Jurkat, Clone E6-1 (cell line): ENCODE measurements at places on chromosomes 11 and 22.

GRCh38 chr11:24755260-24755839, 258.5 kb downstream of the LUZP2 start:
- DNase-seq, result no peak

DNA sequence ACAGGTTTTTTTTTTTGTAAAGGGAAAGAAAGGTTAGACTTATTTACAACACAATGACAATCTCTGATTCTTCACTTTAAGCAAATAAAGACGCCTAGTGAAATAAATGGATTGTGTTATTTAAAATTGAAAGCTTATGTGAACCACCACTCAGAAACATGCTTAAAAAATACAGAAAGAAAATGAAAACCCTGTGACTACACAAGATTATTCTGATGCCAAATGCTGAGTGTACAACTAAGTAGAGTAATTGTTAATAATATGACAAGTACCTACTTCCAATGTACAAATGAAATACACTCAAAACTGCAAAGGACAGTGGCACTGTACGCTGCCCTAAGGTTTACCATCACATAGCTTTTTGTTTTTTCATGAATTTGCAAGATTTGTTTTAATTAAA, 1.0 kb downstream of the BLID start:
- DNase-seq, result no peak

DNA sequence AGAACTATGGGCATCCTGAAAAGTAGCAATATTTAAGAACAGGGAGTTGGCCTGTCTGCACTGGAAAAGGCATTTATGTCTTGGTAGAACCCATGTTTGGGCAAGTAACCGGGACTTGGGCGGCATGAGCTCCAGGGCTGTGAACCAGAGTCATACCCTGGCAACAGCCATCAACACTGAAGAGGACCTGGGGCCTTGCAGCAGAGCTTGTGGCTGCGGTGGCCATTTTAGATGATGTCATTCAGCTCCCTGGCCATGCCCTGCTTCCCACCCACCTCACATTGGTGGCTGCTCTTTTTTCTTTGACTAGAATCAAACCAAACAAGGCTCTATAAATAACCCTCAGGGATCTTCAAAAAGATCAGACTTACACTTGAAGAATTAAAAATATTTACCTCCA, 26.6 kb downstream of the EHF start:
- DNase-seq, result no peak

DNA sequence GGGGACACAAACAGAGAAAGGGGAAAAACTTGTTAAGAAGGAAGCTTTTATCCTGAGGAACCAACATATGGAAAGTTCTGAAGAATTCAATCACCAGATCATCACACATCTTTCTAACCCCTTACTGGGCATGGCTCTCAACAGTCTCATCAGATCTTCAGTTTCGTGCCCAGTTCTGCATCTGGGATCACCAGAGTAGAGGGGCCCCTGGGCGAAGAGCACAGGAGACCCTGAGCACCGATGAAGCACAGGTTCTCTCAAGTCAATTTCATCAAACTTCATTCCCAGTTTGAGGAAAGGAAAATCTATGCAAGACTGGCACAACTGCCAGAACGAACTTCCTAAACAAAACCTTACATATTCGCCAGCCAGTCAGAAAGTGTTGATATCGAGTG, 8.5 kb upstream of the PYGM start:
- no peak for DNase-seq

DNA sequence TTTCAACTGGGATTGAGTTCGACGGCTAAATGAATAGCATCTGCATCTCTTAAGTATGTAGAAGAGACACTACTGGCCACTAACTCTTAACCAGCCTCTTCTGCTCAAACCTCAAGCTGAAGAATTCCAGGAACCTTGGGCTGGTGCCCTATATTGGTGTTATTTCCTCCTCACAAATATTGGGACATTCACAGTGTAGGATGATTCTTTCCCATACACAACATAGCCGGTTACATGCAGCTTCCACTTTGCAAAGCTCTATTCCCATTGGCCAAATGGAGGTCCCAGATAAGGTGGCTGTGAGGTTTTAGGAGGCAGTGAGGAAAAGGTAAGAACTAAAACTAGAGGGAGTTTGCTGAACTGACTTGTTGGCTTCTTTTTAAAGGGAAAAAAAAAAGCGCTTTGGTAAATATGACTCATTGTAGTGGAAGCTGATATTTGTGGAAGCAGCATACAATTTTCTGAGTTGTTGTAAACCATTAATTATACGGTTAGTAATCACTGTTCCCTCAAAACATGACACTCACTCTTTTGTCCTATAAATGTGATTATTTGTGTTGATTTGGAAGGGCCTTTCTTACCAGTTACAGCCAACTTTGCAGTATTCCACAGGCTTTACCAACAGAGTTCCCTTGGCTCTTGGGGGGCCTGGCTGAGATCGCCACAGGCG, 17.6 kb downstream of the C22orf31 start:
- no peak for DNase-seq

DNA sequence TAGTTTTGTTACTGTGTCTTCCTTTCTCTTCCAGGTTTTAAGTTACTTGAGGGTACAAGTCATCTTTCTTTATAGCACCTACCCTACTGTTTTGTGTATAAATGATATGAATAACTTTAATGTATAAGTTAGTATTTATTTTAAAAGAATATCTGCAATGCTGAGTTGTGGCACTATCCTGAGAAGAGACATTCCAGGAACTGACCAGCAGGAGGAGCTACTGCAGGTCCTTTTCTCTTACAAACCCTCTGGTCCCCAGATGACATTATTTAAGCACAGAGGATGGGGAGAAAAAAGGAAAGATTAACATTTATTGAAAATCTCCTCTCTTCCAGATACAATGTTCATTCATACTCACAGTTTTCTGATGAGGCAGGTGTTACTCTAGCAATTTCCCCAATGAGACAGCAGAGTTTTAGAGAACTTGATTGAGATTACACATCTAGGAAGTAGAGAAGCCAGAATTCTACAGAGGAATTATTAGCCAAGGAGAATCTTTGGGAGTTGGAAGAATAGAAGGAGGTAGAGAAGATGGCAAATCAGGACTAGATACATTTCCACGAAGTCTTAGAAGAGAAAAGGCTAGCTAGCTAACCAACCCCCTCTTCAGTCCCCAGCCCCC, 541.2 kb upstream of the API5 start:
- peak; percentile 32 for DNase-seq

DNA sequence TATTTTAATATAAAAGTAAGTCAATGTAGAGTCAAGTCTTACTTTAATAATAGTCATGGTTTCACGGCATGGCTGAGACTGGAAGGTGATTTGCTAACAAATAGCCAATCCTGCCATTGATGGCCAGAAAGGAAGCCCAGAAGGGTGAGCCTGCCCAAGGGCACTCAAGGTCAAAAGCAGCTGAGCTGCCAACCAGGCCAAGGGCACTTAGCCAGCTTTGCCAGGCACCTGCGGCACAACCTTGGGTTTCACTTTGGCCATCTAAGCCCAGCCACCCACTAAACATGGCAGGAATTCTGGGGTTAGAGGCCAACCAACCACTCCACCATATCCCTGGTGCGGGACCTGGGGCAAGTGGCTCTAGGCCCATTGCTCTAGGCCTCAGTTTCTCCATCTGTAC, 4.2 kb downstream of the LHFPL7 start:
- no peak for DNase-seq
